ENCODE measurements at places on chromosomes 3 and 15.
A peak's percentile ranks its signal among the peaks of the same experiment; 100 is the strongest.

GRCh38 chr15:86649277-86649676 lies 569.6 kb downstream of the AGBL1 start:
- no peak for DNase-seq

DNA sequence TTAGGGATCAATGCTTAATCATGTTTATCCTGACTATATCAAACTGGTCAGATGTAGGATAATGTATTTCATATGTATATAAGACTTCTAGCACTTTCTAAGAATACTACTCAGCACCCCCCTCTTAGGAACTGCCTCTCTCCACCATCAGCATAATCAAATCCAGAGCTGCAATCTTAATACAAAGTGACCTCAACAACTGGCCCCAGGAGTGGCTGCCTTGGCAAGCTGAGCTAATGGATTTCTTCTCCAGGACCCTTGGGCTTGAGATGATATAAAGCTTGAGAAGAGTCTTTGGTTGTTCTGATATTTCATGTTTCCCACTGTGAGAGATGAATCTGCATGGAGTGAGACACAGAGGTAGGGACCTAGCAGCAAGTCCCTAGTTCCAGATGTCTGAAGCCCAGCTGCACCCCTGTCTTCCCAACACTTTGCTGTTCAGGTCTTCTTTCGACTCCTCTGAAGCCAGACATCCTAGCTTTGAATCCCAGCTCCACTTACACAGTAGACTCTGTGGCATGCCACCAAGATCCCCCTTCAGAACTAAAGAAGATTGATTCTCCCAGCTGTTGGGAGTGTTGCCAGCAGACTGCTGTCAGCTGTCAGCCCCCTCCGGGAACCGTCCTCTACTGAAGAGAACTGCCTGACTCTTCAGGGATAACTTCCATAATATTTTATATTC lies 309.3 kb upstream of the UBE2E2 start:
- no peak for DNase-seq

GRCh38 chr3:118628704-118629341 lies 405.8 kb downstream of the IGSF11 start:
- DNase-seq = peak; percentile 31

- no peak for DNase-seq
Measured at GRCh38 chr3:136023264-136023978, 57.9 kb downstream of the PPP2R3A start.

DNA sequence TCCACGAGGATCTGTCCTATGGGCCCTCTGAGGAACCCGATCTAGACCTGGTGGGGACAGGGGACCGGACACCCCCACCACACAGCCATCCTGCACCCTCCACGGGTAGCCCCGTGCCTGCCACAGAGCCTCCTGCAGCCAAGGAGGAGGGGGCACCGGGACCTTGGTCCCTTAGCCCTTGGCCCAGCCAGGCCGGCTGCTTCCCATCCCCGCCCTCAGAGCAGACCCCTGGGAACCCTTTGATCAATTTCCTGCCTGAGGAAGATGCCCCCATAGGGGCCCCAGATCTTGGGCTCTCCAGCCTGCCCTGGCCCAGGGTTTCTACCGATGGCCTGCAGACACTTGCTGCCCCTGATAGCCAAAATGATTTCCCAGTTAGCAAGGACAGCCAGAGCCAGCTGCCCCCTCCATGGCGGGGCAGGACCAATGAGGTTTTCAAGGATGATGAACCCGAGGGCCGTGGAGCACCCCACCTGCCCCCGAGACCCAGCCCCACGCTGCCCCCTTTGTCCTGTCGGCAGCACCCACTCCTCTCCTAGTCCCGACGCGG lies 91.5 kb downstream of the TBC1D2B start:
- DNase-seq = no peak

DNA sequence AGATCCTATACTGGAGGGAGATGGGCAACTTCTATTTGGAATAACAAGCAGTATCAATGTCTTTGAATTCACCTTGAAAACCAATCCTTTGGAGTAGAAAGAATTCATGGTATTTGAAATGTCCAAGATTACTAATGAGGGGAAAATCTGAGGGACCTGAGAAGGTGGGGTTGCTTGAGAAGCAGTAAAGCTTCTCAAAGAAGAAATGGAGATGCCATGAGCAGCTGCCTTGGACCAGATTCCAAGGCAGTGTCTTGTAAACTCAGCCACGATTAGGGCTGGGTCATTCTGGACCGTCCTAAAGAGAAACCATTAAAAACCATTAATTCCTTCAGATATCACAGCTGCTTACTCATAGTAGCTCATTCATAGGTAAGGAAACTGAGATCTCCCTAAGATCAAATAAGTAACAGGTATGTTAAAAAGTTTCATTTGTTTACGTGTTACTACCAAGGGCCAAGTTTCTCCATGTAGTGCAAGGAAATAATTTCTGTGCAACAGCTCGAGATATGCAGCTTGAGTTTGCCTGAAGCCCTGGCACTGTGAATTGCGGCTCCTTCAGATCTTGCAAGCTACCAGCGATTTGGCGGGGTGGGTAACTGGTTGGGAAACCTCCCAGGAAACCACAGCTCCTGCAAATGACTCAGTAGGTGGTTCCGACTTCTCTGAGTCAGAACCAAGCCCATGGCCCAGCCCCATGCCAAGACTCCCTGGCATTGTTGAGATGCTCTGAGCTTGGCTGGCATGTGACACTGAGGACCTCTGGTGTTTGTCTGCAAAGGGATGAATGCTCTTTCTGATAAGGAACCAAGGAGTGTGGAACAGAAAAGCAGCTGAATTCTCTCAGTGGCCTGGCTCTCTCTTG lies 296.8 kb downstream of the RORA start:
- DNase-seq = peak; percentile 70

- no peak for DNase-seq
Measured at GRCh38 chr15:71154607-71155200, 39.4 kb downstream of the THSD4 start.

DNA sequence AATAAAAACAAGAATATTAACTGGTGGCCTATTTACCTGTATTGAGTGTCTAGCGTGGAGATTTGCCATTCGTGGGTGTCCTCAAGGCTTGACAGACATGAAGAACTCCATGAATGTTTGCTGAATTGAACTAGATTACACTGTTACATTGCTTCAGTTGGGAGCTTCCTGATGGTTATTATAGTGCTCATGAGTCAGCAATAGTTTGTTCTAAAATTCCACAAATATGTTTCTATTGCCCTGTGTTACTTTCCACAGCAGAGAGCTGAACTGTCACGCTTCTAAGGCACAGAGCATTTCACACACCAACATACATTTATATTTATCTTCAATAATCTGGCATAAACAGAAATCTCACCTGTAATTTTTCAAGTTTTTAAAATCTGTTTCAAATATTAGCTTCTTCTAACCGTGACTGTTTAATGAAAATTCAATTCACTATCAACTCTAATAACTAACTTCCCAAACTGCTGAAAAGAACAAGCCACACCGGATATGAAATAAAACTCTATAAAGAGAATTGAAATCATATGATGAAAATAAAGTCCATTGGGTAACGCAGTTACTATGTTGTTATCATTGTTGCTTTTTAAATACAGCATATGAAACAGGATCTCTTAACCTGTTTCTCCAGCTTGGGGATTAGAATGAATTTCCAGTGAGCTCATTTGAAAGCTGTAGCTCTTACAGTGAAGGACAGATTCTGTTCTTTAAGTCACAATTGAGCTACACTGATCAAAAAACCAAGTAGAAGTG lies 61.2 kb upstream of the MCF2L2 start:
- no peak for DNase-seq

- DNase-seq = no peak
Measured at GRCh38 chr15:34279368-34279767, 54.6 kb downstream of the EMC4 start.

DNA sequence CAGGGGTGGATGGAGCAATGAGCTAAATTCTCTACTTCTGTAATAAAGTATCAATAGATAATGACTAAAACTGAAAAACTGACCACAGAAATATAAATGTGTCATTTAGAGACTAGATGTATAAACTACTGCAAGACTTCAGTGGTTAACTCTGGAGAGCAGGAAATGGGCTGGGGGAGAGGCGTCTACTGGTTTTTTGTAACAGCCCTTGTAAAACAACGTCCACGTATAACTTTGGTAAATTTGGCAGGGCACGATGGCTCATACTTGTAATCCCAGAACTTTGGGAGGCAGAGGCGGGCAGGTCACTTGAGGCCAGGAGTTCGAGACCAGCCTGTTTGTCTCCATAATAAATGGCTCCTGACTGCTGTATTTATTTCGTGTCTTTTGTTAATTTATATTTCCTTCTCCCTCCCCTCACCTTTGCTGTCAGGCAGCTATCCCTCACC lies 12.5 kb downstream of the RAB27A start:
- DNase-seq = peak; percentile 42

DNA sequence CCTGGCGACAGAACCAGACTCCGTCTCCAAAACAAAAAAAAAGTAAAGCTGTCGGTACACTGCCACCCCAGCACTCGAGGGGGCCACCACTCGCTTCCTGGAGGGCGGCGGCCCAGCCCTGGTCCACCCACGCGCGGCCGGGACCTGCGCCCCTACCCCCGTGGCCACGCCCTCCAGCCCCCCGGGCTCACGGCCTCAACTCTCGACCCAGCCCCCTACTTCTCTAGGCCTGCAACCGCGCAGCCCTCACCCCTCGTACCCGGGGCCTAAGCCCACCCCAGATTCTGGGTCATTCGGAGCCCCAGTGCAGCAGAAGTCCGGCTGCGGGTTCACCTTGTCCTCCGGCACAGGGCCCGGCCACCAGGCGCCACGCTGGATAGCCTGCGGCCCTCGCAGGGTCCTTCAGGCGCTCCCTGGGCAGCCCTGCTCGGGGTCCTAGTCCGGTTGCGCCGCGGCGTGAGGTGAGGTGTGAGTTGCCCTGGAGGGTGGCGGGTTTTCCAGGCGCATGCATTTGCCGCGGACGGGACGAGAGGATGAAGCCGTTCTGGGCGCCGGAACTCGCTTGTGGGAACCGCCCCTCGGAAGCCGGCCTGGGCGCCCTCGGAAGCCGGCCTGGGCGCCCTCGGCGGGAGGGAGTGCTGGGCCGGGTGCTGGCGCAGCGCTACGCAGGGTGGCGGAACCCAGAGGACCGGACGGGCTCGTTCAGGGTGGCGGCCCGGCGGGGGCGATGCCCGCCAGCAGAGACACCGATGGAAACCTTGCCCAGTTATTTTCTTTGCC lies 32.3 kb downstream of the SPINK8 start:
- peak; percentile 97 for DNase-seq

DNA sequence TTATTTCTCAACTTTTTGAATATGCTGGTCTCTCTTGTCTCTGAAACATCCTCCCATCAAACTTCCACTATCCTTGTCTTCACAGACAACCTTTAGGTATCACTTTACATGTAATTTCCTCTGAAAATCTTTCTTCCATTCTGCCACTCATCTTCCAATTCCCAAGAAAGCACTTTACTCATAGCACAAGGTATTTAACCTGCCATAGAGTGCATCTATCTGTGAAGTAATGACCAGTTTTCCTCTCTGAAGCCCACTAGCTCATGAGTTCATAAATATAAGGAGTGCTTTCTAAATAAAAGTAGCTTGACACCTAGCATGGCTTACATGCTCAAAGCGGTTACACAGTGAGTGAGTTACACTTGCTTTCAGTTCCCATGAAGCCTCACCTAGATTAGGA lies 160.7 kb upstream of the CMC1 start:
- DNase-seq = no peak

GRCh38 chr3:107431246-107432012 lies 54.2 kb downstream of the CCDC54 start:
- DNase-seq = peak; percentile 53

DNA sequence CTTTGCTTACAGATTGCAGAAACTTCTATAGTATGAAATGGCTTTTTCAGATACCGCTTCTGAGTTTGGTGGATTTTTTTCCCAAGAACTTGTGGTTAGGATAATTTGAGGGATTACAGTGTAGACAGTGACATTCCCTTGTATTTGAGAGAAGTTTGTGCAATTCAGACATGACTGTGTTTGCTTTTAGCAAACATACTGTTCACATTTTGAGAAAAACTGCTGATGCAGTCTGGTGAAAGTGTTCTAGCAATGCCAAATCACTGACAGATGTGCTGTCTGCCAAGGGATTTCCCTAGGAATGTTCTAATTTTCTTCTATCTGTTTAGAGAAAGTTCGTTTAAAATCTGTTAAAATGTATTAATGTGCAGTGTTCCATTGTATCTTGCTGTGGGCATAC lies 652.6 kb downstream of the FHIT start:
- no peak for DNase-seq

GRCh38 chr15:84629033-84629432 lies 25.1 kb downstream of the WDR73 start:
- no peak for DNase-seq

- DNase-seq = no peak
Measured at GRCh38 chr3:16697443-16698147, 92.4 kb upstream of the DAZL start.

DNA sequence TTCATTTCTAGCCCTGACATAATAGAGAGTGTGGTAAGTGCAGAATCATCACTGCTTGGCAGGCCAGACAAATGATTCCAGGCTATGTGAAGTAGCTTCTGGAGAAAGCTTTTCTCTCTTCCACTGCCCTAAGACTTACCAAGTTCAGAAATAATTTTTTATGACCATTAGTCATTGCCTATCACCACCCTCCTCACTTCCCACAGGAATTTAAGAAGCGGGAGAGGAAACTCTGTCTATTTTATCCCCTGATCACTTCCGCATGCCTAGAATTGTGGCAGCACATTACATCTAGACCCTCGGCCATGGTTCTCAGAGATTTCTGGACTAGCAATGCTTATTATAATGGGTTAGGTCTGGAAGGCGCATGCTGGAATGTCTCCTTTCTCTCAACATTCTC lies 397.8 kb upstream of the NR2F2 start:
- no peak for DNase-seq

DNA sequence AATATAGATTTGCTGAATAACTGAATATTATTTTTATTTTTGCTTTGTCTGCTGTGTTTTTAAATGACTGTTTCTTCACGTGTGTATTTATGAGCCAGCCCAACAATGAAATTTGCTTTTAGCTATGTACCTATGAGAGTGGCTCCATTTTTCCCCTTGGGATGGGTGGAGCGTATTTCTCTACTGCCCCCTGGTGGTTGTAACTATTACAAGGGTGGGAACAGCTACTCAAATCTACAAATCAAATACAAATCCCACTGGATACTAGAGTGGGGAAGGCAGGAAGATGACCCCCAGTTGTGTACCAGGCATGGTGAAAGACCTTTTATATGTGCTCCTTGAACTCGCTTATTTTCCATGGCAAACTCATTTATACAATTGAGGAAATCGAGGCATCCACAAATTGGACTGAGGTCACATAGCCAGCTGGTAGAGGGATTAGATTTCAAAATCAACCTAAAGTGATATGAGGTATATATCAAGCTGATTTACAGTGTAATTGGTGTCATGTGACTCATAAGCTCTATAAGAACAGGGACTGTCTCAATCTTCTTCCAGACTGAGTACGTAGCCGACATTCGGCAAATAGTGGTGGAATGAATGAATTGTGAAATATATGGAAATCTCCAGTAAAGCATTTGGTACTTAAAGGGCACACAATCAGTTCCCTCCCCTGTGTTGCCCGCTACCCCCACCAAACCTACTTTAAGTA lies 69.5 kb upstream of the VEPH1 start:
- DNase-seq = peak; percentile 3
